ENCODE measurements at places on chromosomes 16 and 17. TPM values are rescaled to one million over a fixed set of nuclear protein-coding genes. Genes with fewer than 3 reads are reported as not detected.
A peak's percentile ranks its signal among the peaks of the same experiment; 100 is the strongest.

The RASD1 gene
- total RNA-seq: not detected

The CCL4 gene
- total RNA-seq: not detected

DNA sequence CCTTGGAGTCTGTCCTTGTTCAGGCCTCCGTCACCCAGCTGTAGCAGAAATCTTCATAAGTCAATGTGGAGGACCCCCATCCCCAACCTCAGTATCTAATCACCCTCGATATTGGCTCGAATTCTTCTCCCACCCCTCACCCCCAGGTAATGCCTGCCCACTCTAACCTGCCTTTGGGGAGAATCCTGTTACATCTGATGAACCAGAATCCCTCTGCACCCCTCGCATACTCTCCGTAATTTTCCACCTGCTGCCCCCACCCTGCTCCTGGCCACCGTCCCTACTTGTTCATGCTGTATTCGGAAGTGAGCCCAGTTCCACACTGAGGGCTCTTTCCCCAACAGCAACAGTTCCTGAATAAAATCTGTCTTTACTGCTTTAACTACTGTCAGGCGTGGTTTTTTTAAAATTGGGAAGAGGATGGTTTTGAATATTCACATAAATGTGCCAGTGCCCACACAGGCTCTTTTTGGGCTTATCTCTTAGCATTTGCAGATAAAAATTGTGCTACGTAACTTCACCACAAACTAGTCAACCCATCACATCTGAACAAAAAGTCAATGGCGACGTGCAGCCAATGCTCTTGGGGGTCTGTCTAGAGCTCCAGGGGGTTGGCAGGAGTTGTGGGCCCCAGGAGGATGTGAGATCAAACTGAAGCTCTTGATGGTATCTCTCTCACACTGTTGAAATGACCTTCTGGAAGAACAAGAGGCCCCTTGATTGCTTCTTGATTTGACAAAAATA, 73.7 kb downstream of the NETO2 start:
- no peak for DNase-seq

DNA sequence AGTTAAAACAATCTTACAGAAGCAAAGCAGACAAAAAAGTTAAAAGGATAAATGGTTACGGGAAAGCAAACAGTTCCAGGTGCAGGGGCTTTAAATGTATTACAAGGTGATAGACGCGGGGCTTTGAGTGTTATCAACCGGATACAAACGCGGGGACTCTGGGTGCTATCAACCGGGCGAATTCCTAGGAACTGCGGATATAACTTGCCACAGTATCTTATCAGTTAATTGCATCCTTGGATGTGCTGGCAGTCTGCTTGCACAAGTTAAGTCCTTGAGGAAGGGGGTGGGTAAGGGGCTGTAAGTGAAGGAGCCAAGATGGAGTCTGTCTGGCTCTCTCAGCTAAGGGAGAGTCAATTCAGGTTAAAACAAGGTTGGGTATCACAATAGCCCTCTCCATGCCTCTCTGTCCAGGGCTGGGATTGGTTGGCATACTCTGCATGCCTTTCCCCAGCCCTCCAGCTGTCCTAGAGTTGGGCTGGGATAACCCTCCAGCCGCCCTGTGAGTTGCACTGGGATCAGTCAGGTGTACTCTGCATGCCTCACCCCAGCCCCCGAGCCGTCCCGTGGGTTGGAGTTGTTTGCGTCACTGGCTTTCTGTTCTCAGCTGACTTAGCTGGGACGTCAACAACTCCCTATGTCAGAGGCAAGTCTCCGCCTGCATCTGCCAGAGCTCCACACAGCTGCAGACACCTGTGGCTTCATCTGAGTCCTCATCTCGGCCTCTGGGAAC, 40.9 kb downstream of the TMEM235 start:
- peak; percentile 17 for DNase-seq
